ENCODE measurements at places on chromosomes 4 and X.

- DNase-seq, result no peak
These were observed 252.3 kb upstream of the RASGEF1B start for GRCh38 chr4:81723927-81724587.

DNA sequence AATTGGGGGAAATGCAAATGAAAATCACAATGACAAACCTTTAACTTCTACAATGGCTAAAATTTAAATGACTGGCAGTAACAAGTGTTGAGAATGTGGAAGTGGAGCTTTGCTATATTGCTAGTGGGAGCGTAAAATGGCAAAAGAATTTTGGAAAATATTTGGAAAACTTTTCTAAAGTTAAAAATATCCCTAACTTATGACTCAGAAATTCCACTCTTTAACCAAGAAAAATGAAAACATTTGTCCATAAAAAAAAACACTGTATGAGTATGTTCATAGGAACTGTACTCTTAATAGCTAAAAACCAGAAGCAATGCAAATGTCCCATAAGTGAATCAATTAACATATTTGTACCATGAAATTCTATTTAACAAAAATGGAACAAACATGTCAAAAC lies 3.6 kb downstream of the TBCK start:
- DNase-seq, result no peak

- DNase-seq, result no peak
These were observed 31.0 kb downstream of the CC2D2A start for GRCh38 chr4:15500701-15501100.

DNA sequence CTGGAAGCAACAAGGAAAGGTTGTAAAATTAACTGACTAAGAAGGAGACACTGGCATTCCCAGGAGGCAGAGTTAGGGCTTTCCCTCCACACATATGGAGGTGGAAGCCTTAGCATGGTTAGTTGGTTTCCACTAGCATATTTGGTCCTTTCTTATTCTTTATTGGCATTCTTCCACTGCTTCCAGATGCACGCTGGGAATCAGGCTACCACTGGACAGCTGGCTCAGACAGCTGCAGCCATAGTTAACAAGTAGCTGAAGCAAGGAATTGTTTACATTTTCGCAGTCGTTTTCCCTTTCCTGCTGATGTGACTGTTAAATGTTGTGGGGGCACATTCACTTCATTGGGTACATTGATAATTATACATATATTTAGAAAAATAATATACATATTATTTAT lies 169.2 kb downstream of the GRIA2 start:
- DNase-seq, result no peak

DNA sequence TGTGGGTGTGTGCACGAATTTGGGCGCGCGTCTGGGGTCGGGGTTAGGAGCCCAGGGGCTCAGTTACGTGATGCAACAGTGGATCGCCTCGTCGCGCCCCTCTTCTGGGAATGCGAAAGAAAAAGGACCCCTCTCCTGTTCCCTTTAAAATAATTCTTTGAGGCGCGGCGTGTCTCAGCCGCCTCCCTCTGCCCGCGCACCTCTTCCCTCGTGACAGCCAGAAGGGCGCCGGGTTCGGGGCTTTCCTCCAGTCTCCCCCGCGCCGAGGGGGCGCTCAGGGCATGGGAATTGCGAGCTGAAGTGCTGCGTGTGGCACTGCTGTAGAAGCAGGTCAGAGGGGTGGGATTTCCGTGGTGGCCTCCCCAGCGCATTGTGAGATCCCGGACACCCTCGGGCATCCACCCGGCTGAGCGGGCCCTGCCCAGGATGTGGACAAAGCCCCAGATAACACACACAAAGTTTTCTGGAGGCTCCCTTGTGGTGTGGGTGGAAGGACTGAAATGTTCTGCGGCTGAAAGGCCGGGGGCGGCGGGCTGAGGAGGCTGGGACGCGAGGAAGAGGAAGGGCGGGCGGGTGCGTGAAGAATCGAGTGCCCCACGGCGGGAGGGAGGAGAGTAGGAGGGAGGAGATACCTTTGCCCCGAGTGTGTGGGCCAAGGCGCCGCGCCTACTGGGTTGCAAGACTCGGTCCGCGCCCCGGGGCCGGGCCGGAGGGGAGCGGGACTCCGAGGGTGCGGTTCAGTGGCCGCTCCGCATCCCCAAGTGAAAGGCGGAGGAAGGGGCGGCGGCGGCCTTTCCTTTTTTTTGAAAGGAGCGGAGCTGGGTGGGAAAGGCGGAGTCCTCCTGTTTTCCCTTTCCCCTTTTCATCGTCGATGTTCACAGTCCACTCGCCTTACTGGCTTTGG lies 752 bp downstream of the SEPTIN11 start:
- peak; percentile 85 for DNase-seq

GRCh38 chrX:68631336-68631735 lies 16.1 kb upstream of the STARD8 start:
- no peak for DNase-seq

- DNase-seq, result no peak
These were observed 3.3 kb downstream of the GASK1B start for GRCh38 chr4:158169506-158169905.

GRCh38 chrX:32421266-32421665 lies 790.1 kb downstream of the DMD start:
- DNase-seq, result no peak

GRCh38 chr4:24169956-24170355 lies 280.1 kb upstream of the PPARGC1A start:
- DNase-seq, result no peak

DNA sequence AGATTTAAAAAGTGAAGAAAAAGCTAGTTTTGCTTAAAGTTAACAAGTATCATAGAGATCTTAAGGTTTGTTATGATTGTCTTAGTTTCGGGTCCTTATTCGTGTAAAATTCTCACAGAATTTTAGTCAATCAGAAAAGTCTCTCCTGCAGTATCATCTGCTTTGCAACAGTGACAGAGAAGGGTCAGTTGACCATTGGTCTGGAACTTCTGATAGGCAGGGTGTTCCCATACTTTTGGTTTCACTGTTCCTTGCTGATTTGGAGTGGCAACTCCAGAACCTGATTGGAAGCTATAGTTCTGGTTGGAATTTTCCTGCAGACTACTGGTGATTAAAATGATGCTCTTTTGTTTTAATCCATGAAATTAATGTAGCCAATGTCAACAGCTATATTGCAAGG lies 1.8 kb downstream of the IL15 start:
- DNase-seq, result no peak

- no peak for DNase-seq
These were observed 412.0 kb upstream of the NR3C2 start for GRCh38 chr4:148854203-148854602.

Data from colonic mucosa (tissue), 4 donors.